NAMALWA (cell line): ENCODE measurements at places on chromosomes 7 and 10.

- DNase-seq: no peak
Measured at GRCh38 chr7:49527182-49527581, 246.3 kb upstream of the VWC2 start.

DNA sequence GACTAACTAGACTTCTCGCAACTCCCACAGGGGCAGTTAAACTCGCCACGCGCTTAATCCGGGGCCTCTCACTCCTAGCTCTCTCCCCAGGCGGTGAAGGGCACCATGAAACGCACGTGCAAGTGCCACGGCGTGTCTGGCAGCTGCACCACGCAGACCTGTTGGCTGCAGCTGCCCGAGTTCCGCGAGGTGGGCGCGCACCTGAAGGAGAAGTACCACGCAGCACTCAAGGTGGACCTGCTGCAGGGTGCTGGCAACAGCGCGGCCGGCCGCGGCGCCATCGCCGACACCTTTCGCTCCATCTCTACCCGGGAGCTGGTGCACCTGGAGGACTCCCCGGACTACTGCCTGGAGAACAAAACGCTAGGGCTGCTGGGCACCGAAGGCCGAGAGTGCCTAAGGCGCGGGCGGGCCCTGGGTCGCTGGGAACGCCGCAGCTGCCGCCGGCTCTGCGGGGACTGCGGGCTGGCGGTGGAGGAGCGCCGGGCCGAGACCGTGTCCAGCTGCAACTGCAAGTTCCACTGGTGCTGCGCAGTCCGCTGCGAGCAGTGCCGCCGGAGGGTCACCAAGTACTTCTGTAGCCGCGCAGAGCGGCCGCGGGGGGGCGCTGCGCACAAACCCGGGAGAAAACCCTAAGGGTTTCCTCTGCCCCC is 19.5 kb downstream of the WNT8B start:
- DNase-seq: peak; percentile 65

- no peak for DNase-seq
Measured at GRCh38 chr7:74379938-74380337, 73.8 kb upstream of the GTF2IRD1 start.

- no peak for DNase-seq
Measured at GRCh38 chr7:47837826-47838225, 110.4 kb downstream of the PKD1L1 start.

- no peak for DNase-seq
Measured at GRCh38 chr7:101969997-101970585, 152.7 kb downstream of the CUX1 start.

GRCh38 chr7:117715784-117716445 is 157.3 kb downstream of the CTTNBP2 start:
- DNase-seq: peak; percentile 76

GRCh38 chr7:88015309-88015708 is 81.3 kb downstream of the ADAM22 start:
- no peak for DNase-seq

DNA sequence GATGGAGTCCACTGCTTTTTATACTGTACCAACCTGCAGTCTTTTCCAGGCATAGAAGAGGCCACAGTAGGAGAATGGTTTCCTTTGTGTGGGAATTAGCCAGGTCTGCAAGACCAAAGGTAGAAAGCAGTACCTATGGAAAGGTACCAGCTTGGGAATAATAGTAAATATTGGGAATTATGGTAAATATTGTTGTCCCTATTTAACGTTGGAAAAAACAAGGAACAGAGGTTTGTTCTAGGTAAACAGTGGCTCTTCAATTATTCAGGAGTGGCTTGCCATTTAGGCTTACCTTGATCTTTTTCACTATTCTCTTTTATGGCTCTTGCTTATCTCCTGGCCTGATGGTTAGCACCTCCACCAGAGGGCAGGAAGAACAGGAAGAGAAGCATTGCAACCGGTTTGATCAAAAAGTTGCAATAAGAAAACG is 43.9 kb upstream of the GSAP start:
- no peak for DNase-seq

GRCh38 chr7:142714375-142714774 is 34.9 kb upstream of the PRSS1 start:
- DNase-seq: peak; percentile 36

GRCh38 chr7:122525355-122525754 is 173.6 kb downstream of the RNF133 start:
- no peak for DNase-seq

DNA sequence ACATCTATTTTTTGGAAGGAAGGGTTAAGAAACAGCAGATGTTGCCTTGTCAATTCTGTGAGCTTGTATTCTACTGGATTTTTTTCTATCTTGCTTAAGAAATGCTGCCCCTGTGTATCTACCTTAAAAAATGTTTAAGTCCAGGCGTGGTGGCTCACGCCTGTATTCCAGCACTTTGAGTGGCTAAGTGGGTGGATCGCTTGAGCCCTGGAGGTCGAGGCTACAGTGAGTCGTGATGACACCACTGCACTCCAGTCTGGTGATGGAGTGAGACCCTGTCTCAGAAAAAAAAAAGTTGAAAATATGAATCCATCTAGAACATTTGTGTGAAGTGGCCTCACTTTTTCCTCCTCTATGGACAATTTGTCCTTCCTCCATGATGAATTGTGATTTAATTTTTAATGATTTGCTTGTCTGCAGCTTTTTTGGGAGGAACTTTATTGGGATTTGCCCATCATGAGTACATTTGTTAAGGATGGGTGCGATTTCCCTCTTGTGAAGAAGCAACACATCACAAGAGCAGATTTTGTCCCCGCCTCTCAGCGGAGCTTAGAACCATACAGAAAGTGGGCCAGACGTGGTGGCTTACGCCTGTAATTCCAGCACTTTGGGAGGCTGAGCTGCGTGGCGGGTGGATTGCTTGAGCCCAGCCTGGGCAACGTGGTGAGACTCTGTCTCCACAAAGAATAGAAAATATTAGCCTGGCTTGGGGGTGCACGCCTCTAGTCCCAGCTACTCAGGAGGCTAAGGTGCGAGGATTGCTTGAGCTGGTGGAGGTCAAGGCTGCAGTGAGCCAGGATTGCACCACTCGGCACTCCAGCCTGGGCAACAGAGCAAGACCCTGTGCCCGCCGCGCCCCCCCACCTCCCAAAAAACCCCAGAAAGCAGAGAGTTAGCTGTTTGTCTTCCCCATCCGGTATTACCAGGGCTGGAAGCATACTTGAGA is 57.7 kb downstream of the DNAJB6 start:
- no peak for DNase-seq

DNA sequence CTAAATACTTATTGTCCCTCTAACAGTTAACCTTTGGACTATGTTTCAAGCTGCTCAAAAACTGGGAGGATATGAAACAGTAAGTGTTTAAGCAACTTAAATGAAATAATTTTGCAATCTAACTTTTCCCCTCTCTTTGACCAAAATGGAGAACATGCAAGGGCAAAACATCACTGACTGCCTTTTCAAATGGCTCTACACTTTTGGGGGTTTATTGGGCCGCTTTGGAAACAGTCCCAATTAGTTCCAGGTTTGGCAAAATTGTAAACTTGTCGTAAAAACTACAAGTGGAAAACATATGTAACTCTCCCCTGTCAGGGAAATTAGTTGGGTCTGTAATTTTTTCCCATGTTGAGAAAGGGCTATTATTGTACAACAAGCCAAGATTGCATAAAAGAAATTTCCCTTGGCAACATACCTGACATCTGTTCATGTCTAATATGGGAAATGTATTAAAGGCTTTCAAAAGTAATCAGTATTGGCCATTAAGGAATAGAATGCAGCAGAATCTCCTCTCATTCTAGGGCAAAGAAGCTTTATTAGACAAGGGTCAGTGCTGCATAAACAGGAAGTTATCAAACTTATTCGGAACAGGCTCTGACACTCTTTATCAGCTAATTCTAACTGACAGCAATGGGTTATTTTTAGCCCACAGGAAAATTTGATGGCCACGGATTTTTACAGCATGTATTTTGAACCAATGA is 157.9 kb downstream of the ARID5B start:
- peak; percentile 16 for DNase-seq

DNA sequence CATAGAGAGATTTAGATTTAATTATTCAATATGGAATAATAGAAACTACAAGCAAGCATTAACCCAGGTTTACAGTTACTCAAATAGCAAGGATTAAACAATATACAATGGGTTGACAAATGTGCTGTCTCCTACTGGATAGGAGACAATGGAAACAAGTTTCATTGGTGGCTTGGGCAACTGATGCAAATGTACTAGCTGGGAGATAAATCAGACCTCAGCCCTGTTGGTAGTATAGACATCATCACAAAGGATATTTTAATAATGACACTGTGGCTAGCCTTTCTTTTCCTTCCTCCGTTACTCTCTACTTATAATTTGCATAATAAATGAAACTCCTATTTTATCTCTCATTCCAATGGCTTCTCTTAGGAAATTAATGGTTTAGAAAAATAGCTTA is 96.5 kb upstream of the DKK1 start:
- no peak for DNase-seq

- DNase-seq: no peak
Measured at GRCh38 chr10:126957111-126957510, 51.9 kb downstream of the DOCK1 start.

DNA sequence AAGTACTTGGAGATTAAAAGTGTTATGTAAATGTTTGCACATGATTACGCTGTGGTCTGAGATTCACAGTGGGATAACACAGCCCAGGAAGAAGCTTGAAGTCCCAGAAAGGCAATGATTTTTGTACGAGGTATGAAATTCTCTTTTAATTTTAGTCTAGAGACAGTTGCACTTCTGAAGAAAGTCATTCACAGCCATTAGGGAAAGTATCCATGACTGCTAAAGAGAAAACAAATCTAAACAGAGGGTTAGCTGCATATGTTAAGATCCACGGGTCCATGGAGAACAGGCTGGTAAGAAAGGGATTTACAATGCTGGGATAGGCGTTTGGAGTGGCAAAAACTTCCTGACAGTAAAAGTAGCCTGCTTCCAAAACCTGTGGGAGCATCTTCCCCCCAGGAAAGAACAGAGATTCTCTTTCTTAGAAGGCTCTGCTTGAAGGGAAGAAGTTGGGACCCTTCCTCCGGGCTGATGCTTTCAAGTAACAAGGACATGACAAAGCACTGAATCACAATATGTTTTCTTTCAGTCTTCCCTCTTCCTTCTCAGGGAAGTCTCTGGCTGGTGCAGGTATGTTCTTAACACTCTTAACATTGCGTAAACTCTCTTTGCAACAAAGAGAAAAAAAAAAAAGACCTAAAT is 220.8 kb upstream of the CELF2 start:
- DNase-seq: no peak

DNA sequence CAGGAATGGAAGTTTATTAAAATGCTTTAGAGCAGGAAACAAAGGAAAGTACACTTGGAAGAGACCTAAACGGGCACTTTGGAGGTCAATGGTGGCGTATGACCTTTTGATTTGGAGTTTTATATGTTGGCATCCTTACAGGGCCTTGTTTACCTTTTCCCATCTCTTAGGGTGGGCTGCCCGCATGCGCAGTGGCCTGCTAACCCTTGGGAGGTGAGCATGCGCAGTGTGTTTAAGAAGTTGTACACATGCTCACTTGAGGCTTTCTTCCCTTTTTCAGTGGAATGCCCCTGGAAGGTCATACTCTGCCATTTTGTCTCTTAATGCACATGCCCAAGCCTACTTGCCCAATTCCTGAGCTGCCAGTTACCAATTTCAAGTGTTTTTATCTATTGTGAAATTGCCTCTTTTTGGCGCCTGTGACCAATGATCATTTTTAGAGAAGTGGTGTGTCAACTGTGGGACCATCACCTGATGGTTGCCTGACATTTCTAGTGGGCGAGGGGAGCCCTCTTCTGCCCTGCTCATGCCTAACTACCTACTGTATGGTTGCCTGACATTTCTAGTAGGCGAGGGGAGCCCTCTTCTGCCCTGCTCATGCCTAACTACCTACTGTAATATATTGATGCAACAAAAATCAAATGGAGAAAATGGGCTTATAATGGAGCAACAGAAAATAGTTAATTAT is 138.0 kb downstream of the PPP1R9A start:
- peak; percentile 25 for DNase-seq

DNA sequence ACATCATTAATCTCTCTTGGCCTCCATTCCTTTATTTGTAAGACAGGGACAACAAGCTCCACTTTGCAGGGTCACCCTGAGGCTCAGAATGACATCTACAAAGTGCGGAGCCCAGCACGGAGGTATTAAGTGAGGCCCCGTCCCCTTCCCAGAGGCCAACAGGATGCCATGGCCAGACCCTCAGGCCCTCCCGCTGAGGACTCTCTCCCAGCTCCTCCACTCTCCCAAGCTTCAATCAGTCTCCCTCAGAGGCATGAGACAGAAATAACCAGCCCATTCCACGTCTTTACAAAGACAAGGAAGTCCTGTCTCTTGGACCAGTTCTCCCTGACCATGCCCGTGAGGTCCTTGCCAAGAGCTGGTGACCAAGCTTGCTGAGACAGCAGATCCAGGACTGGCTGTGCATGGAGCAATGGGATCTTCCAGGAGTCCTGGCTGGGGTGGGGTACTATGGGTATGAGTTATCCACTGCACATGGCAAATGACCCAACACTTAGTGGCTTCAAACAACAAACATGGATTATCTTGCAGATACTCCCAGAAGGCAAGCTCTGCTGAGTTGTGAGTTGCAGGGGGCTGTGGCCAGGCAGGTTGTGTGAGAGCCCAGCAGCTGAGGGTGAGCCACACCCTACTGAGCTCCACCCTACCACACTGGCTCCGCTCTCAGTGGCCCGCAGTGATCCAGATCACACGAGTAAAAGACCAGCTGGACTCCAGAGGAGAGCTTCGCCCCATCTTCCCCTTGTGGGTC is 4.3 kb upstream of the PPIF start:
- DNase-seq: no peak

DNA sequence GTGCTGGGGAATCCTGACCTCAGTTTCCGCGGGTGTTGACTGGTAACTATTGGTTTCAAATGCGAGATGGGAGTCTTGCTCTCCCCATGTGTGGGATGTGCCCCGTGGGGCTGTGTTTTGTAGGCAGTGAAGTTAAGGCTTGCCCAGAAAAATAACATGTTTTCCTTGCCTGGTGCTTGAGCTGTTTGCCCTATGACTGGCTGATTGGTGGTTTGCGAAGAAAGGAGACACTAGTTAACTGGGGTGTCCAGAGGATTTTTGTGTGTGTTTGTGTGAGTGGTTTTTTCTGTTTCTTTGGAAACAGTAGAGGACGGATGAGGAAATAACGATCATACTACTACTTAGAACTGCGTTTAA is 61.9 kb downstream of the CREB5 start:
- no peak for DNase-seq

GRCh38 chr10:87842220-87842641 is 21.1 kb downstream of the KLLN start:
- DNase-seq: no peak
